CD14-positive monocyte (primary cell): ENCODE measurements at places on chromosomes 13 and 19.

DNA sequence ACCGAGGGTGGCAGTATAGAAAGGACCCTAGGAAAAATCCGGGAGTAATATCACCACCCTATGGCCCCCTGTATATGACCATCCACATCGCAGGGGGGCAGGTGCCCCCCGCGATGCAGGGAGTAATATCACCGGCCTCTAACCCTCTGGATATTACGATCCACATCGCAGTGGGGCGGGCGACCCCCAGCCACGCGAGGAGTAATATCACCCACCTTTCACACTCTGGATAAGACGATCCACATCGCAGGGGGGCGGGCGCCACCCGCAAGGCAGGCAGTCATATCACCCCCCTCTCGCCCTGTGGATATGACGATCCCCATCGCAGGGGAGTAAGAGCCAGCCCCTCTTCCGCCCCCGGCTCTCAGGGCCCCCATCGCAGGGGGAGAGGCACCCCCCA lies 76.7 kb upstream of the RUBCNL start:
- no peak for DNase-seq

DNA sequence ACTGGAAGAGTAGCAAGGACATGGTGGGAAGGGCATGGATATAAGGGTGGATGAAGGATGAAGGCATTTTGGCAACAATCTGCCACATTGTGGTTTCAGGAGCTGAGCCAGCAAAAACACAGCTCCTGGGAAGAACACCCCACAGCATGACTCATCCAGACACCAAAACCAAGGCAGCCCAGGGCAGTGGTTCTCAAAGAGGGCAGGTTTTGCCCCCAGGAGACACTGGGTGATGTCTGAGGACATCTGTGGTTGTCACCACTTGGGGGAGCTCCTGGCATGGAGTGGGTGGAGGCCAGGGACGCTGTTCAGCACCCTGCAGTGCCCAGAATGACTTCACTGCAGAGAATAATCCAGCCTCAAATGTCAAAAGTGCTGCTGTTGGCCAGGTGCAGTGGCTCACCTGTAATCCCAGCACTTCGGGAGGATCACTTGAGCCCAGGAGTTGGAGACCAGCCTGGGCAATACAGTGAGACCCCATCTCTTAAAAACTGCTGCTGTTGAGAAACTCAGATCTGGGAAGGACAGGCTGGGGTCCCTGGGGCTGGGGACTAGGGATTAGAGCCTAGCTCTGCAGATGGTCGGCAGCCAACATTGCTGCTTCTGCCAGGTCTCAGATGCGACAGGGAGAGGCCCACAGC lies 16.1 kb downstream of the ZFR2 start:
- DNase-seq = no peak

DNA sequence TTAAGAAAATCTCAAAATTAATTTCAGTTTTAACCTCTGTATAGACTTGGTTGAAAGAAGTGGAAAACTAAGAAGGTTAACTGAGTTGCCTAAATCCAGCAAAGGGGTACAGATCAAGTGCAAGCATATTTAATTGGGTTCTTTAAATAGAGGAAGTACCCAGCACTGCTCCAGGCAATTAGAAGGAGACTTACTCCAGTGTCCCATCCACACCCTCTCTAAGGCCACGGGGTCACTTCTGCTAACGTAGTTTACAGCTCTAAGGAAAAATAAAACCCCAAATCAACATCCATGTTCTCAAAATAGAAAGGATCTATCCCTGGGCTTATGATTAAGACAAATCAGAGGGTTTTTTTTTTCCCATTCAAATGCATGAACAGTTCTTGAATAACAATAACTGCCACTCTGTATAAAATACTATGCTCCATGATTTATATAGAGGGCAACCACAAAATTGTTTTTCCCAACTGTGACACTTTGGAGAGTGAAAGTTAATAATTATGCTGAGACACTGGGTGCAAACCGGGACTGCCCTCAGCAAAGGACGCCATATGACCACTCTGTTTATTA lies 4.6 kb downstream of the FRY start:
- DNase-seq = peak; percentile 76

- no peak for DNase-seq
Observed at GRCh38 chr13:43489233-43489632, 297.5 kb downstream of the ENOX1 start.

DNA sequence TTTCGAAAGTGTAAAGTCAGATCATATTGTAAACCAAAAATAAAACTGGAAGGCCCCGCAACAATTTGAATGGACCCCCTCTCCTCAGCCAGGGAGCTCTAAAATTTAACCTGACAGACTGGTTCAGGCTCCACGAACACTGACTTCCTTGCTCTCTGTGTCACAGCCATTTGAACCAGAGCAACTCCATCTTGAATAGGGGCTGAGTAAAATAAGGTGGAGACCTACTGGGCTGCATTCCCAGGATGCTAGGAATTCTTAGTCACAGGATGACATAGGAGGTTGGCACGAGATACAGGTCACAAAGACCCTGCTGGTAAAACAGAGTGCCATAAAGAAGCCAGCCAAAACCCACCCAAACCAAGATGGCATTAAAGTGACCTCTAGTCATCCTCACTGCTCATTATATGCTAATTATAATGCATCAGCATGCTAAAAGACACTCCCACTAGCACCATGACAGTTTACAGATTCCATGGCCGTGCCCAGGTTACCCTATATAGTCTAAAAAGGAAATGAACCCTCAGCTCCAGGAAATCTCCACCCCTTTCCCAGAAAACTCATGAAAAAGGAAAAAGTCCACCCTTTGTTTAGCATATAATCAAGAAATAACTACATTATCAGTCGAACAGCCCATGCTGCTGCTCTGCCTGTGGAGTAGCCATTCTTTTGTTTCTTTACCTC lies 43.1 kb downstream of the RFXAP start:
- DNase-seq = no peak

DNA sequence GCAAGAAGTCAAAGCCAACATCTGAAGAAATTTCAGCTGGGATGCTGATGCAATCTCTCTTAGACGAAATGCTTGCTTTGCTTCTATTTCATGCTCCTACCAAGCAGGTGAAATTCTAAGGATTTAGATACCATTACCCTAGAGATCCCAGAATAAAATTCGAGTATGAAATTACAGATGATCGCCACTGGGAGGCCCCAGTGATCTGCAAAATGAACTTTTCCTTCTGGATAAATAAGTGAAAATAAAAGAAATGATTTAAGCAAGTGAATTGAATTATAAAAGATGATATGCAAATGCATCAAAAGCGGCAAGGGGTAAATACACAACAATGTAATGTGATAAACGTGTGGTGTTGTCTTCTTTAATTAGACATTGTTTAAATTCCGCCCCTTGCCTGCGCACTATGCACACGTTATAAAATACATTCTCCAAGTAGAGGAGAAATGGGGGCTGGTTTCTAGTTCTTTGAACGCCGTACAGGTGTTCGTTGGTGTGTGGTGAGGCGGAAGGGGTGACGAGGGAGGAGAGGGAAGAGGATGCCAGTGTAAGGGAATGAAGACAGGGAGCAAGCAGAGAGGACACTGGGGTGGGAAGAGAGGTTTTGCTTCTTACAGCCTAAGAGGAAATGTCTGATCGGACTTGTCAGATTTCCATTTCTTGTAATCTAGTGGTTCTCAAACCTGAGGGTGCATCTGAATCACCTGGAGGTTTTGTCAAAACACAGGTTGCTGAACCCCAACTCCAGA lies 58.0 kb downstream of the ERCC5 start:
- no peak for DNase-seq

DNA sequence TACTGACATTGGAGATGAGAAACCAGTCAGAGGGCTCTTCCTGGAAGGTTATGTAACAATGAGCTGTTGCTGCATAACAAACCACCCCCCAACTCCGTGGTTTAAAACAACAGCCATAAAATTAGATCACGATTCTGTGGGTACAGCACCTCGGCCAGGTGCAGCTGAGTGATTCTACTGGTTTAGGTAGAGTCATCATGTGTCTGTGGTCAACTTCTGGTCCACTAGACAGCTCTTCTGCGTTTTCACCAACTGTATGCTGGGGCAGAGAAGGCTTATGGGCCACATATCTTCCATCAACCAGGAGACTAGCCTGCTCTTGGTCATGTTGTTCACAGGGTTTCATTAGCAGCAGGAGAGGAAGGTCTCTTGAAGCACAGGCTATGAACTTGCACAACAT lies 585.5 kb downstream of the KCTD12 start:
- DNase-seq = no peak

- DNase-seq = no peak
Observed at GRCh38 chr19:7562646-7563393, 27.3 kb downstream of the PNPLA6 start.

- no peak for DNase-seq
Observed at GRCh38 chr13:39781381-39781780, 125.9 kb downstream of the COG6 start.

DNA sequence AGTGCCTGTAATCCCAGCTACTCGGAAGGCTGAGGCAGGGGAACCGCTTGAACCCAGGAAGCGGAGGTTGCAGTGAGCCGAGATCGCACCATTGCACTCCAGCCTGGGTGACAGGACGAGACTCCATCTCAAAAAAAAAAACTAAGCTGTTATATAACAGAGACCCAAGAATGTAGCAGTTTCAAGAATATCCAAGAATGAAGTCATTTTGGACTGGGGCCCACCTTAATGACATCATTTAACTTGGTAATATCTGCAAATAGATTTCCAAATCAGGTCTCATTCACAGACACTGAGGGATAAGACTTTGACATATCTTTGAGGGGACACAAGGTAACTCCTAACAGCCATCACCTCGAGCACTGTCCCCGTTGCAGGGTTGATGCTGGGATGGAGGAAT lies 36.5 kb upstream of the MRI1 start:
- no peak for DNase-seq

GRCh38 chr13:95882121-95882520 lies 171.1 kb downstream of the UGGT2 start:
- DNase-seq = no peak

- DNase-seq = no peak
Observed at GRCh38 chr19:8688930-8689329, 9.7 kb downstream of the ACTL9 start.

- no peak for DNase-seq
Observed at GRCh38 chr13:34000955-34001354, 183.0 kb downstream of the RFC3 start.
